ENCODE measurements at places on chromosomes 7 and 10.

GRCh38 chr10:6465437-6465836 is 114.6 kb downstream of the PRKCQ start:
- no peak for DNase-seq

- no peak for DNase-seq
Observed at GRCh38 chr10:86001521-86001920, 365.1 kb downstream of the GRID1 start.

- no peak for DNase-seq
Observed at GRCh38 chr7:30923009-30923773, 11.5 kb downstream of the AQP1 start.

- no peak for DNase-seq
Observed at GRCh38 chr10:10796774-10797415, 220.8 kb upstream of the CELF2 start.

GRCh38 chr10:3043512-3044368 is 23.6 kb upstream of the PFKP start:
- DNase-seq: no peak
